ENCODE measurements at places on chromosomes 3 and 15. TPM values are rescaled to one million over a fixed set of nuclear protein-coding genes. Genes with fewer than 3 reads are reported as not detected.

DNA sequence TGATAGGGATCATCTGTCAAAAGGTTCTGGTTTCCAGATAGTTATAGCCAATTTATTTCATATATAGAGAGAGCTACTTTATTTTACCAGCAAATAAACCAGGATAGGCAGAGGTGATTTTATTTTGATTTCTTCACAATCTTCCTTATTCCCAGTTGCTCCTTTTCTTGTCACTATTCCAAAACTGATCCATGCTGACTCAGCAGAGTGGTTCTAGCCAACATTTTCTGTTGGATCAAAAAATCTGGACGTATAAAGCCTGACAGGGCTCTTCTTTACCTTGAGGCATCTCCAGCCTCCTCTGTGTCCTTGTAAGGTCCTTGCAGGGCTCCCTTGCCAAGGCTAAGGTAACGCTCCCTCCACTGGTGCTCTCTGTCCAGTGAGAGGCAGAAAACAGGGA, 15.8 kb downstream of the HDC start:
- no peak for DNase-seq

GRCh38 chr15:79989682-79990081, 18.7 kb upstream of the BCL2A1 start:
- DNase-seq: no peak

Gene GCSAM
- not detected for total RNA-seq

GRCh38 chr3:184786280-184786941, 25.6 kb upstream of the VPS8 start:
- DNase-seq: peak; percentile 32

GRCh38 chr15:23910030-23910429, 222.9 kb upstream of the NDN start:
- DNase-seq: no peak

- DNase-seq: no peak
Measured at GRCh38 chr3:127161236-127161635, 31.7 kb upstream of the PRR23E start.

Gene ST6GAL1
- 44.9 TPM for total RNA-seq

Gene EPHA6
- not detected for total RNA-seq

DNA sequence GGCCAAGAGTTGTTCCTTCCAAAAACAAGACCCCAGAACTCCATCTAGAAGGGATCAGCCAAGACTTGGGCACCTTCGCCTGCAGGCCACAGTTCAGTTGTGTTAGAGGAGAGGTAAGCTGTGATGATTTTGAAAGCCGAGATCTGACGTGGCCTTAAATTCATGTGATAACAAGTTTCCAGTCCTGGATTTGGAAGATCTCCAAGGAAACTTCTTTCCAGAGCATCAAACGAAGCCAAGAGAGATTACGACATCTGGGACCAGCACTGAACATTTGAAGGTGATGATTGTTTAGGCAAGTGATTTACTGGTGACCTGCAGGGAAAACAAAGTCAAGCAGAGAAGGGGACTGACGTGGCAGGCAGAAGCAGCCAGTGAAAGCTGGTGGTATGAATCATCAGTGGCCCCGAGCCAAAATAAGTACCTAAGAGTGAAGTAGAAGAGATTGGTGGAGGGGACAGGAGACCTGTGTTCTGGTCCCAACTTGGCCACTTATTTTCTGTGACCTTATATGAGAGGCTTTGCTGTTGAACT, 339.0 kb upstream of the PROK2 start:
- peak; percentile 94 for DNase-seq

- DNase-seq: peak; percentile 62
Measured at GRCh38 chr3:191328383-191328961, 722 bp upstream of the CCDC50 start.

GRCh38 chr15:73873889-73874511, 636 bp downstream of the TBC1D21 start:
- peak; percentile 75 for DNase-seq

- no peak for DNase-seq
Measured at GRCh38 chr3:23796518-23796917, 9.2 kb upstream of the UBE2E1 start.

GRCh38 chr15:64163659-64164362, 989 bp upstream of the PPIB start:
- peak; percentile 65 for DNase-seq

All from lung microvascular endothelial cell (primary cell).